Spinal cord (tissue), 10 donors: ENCODE measurements at places on chromosomes 16 and 17.
A peak's percentile ranks its signal among the peaks of the same experiment; 100 is the strongest.

GRCh38 chr16:78127130-78127529 lies 27.7 kb downstream of the WWOX start:
- no peak for DNase-seq
- peaks cover 9% of the 10 kb centered on the region for H3K4me1 ChIP-seq
- H3K36me3 ChIP-seq, result no peaks in the 10 kb centered on the region

DNA sequence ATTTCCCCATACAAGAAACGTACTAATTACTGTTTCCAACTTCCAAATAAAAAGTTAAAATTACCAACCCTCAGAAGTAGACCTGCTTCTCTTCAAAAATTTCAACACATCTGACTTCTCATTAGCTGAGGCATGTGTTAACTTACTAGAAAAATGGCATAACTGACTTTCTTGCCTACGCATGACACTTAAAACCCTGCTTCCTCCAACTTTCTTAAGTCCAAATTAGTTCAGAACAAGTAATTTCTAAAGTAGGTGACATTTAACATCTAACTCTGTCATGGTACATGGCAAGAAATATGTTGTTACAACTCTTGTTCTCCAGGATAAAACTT lies 6.7 kb downstream of the USP7 start:
- H3K4me1 ChIP-seq, result peaks cover 47% of the 10 kb centered on the region
- H3K4me3 ChIP-seq, result no peak overlapping the region
- H3K27ac ChIP-seq, result no peak overlapping the region
- no peaks in the 10 kb centered on the region for H3K27me3 ChIP-seq

DNA sequence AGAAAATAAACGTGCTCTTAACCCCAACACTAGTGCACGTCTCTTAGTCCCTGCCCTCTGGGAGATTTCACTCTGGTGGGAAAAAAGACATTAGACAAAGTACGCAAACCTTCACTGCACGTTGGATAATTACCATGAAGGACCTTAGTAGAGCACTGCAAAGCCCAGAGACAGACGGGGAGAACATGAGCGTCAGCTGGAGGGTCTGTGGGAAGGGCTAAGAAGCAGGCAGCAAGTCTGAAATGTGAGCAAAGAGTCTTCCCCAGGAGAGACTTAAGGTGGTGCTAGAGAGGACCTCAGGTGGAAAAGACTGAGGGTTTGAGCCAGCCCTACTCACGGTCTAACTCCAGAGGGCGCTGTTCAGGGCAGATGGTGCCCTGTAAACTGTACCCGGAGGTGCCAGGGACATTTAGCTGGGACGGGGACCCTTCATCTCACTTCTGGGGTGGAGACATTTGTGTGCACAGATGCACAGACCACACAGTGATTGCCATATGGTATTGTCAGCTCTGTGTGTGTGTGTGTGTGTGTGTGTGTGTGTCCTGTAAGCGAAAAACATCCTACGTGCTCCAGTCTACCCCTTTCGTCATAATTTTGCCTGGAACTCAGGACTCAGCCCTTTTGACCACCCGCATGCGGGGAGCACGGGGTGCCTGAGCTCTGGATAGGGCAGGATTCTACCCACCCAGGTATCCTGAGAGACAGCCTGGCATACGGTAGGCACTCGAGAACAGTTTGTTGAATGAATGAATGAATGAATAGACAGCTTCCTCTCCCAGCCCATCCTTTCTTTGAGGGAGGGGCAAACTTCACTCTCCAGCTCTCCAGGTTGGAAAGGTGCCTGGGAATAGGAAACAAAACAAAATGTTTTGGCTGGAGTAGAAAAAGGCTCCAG lies 10.1 kb upstream of the STAC2 start:
- H3K4me3 ChIP-seq, result no peak overlapping the region
- peaks cover 5% of the 10 kb centered on the region for H3K27me3 ChIP-seq
- peaks cover 54% of the 10 kb centered on the region for H3K4me1 ChIP-seq
- no peak overlapping the region for H3K27ac ChIP-seq
- peak; percentile 70 for DNase-seq

DNA sequence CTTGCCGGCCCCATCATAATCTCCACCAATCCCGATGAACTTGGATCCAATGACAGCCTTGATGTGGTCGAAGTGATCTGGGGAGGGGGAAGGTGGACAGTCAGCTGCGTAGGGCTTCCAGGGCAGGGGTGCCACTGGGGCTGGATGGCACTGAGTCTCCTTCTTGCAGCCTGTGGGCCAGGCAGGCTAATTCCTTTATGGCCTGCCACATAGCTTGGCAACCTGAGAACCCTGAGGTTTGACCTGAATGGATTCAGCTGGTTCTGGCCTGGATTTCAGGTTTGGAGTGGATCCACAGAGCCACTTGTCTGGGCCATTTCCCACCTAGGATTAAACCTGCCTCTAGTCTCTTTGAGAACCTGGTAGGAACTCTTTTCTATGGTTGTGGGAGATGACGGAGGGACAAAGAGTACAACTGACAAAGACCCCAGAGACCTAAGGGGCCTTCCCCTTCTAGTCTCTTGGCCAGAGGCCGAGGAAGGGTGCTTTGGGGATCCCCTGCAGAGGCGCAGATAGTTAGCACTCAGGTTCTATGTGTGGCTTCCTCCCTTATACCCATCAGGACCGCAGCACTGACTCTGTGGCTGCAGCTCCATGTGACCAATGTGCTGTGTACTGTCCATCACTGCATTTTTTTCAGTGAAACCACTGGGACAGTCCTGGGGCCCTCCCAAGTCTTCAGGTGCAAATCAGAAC lies 9.2 kb upstream of the DPEP3 start:
- no peak overlapping the region for H3K27ac ChIP-seq
- H3K27me3 ChIP-seq, result no peaks in the 10 kb centered on the region
- no peaks in the 10 kb centered on the region for H3K36me3 ChIP-seq
- no peak overlapping the region for H3K4me3 ChIP-seq

DNA sequence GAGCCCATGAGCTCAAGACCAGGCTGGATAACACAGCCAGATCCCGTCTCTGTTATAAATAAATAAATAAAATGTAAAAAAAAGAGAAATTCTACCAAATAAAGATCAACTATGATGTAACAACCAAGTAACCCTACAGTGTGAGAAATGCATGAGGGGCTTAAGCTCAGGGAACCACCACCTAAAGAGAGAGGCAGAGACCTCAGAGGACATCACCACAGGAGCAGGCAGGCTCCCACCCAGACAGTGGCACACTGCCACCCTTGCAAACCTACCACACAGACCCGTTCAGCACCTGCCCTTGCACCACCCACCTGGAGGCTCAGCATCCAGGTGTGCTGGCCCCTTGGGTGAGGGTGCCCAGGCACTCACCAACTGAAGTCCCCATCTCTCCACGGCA lies 45.6 kb downstream of the ANKRD11 start:
- no peak for DNase-seq
- no peak overlapping the region for H3K4me3 ChIP-seq
- no peak overlapping the region for H3K27ac ChIP-seq
- no peaks in the 10 kb centered on the region for H3K27me3 ChIP-seq

GRCh38 chr16:67030221-67030962 lies 1.4 kb downstream of the CBFB start:
- peaks cover 10% of the 10 kb centered on the region for H3K4me1 ChIP-seq
- H3K36me3 ChIP-seq, result peaks cover 11% of the 10 kb centered on the region
- H3K27me3 ChIP-seq, result no peaks in the 10 kb centered on the region
- peak overlapping the region; percentile 61 for H3K4me3 ChIP-seq
- no peak for DNase-seq
